WTC11 (cell line): ENCODE measurements at places on chromosomes 16 and 17.

DNA sequence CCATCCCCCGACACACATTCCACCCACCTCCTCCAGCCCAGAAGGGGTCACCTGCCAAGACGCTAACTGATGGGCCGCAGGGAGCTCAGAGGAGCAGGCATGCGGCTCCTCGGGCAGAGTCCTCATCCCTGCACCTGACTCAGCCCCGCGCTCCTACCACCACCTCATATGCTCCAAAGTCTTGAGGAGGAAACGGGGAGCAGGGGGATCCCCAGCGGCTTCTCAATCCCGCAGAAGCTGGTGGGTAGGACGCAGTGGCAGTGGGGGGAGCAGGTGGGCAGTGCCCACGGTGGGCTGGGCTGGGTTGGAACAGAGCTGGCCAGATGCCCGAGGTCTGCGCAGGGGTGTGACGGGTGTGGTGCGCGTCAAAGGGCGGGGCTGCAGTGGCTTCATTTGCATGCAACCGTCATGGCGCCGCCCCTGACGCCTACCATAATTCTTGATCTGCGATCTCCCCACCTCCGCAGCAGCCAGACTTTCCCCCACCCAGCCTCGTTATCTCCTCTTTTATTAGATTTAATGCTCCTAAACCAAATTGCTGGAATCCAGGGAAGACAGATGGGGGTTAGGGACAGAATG lies 39.0 kb upstream of the EMP2 start:
- peak; percentile 46 for DNase-seq
- H3K36me3 ChIP-seq: no peaks in the 10 kb centered on the region
- peaks cover 11% of the 10 kb centered on the region for H3K27me3 ChIP-seq

DNA sequence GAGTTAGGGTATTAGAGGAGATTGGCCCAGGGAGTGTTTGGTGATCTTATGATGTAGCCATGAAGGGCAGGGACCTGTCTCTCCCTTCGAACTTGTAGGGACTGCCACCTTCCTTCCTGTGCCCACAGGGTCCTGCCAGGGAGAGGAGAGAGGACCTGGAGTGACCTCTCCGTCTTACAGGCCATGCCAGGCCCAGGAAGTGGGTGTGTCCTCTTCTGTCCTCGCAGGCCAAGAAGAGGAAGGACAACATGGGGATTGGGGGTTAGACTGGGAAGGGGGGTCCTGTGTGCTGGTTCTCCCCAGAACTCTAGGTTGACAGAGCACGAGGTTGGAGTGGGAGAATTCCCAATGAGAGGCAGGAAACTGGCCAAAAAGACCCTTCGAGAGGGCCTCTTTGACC lies 43.4 kb upstream of the TAC4 start:
- peaks cover 23% of the 10 kb centered on the region for H3K4me1 ChIP-seq
- H3K27ac ChIP-seq: no peak overlapping the region
- DNase-seq: no peak
- peaks cover 59% of the 10 kb centered on the region for H3K27me3 ChIP-seq
- peak overlapping the region; percentile 60 for H3K4me3 ChIP-seq

GRCh38 chr17:58808609-58809563 lies 53.2 kb downstream of the PPM1E start:
- no peak for DNase-seq
- no peaks in the 10 kb centered on the region for H3K36me3 ChIP-seq
- no peak overlapping the region for H3K4me3 ChIP-seq
- no peak overlapping the region for H3K27ac ChIP-seq

GRCh38 chr17:41894791-41895331 lies 23.9 kb downstream of the ACLY start:
- H3K36me3 ChIP-seq: peaks cover 78% of the 10 kb centered on the region
- H3K27me3 ChIP-seq: no peaks in the 10 kb centered on the region; the same call in 1 of the 2 replicates
- H3K4me3 ChIP-seq: no peak overlapping the region
- H3K27ac ChIP-seq: no peak overlapping the region
- H3K4me1 ChIP-seq: no peaks in the 10 kb centered on the region

- no peak overlapping the region for H3K27ac ChIP-seq
- H3K4me1 ChIP-seq: no peaks in the 10 kb centered on the region
- H3K27me3 ChIP-seq: no peaks in the 10 kb centered on the region
- no peaks in the 10 kb centered on the region for H3K36me3 ChIP-seq
Measured at GRCh38 chr16:61471737-61472136, 564.5 kb downstream of the CDH8 start.

GRCh38 chr16:15777533-15778203 lies 79.2 kb downstream of the MYH11 start:
- no peak overlapping the region for H3K27ac ChIP-seq
- peak; percentile 58 for DNase-seq
- no peaks in the 10 kb centered on the region for H3K36me3 ChIP-seq
- H3K4me1 ChIP-seq: peaks cover 3% of the 10 kb centered on the region; the same call in 1 of the 2 replicates

DNA sequence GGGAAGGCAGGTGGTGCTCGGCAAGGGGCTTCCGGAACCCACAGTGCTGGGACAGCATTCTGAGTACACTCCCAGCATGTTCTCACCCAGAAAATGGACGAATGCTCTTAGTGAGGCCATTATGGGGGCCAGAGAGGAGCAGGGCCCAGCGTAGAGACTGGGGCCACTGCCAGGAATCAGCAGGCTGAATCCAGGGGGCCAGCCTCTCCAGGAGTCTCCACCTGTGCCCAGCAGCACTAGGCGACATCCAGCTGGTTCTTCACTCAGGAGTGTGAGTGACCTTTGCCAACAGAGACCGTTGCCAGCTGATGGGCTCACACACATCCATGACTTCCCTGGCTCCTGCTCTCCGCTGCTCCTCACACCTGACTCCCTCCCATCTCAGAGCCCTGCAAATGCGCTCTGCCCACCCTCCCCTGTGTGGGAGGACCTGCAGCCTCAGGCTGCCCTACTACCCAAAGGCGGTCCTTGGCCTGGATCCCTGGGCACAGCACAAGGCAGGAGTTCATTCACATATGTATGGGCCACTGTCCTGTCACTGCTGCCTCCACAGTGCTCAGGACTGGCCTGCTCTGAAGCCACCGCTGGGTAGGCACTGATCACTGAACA lies 5.1 kb downstream of the RHBDF1 start:
- no peak for DNase-seq
- H3K27me3 ChIP-seq: no peaks in the 10 kb centered on the region
- no peak overlapping the region for H3K4me3 ChIP-seq
- H3K36me3 ChIP-seq: peaks cover 6% of the 10 kb centered on the region

DNA sequence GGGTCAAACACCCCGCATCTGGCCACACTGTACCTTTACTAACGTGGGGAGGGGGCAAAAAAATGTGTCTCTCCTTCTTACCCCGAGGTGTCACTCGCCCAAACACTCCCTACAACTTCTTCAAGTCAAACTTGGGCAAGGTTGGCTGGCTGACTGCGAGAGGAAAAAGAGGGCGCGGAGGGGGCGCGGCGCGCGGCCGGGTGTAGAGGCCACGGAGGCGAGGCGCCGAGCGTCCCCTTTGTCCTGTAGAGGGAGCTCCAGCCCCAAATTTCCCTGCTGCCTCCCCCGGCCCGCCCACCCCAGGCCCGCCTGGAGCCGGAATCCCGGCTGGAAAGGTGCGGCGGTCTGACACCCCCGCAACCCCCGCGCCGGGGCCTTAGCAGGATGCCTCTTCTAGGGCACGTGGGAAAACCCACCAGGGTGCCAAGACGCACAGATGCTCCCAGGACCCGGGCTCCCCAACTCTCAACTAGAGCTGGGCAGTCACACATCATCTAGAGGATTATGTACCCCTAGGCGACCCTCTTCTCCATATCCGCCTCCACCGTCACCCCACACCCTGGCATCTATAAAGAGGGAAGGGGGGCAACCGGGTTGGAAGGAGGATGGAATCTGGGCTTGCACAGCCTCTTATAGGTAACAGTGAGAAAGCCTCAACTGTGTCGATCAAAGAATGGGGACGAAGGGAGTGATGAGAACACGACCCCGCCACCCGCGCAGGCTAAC lies 4.2 kb downstream of the IRX3 start:
- H3K36me3 ChIP-seq: no peaks in the 10 kb centered on the region
- H3K27ac ChIP-seq: no peak overlapping the region

DNA sequence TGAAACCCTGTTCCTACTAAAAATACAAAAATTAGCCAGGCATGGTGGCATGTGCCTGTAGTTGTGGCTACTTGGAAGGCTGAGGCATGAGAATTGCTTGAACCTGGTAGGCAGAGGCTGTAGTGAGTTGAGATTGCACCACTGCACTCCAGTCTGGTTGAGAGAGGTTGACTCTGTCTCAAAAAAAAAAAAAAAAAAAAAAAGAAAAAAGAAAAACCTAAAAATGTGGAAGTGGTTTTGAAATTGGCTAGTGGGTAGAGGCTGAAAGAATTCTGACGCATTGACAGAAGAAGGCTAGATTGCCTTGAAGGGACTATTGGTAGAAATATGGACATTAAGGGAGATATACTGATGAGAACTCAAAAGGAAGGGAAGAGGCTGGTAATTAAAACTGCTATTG lies 33.6 kb upstream of the CPPED1 start:
- no peak overlapping the region for H3K4me3 ChIP-seq
- DNase-seq: no peak
- H3K36me3 ChIP-seq: no peaks in the 10 kb centered on the region; the same call in 1 of the 2 replicates
- H3K27ac ChIP-seq: no peak overlapping the region

DNA sequence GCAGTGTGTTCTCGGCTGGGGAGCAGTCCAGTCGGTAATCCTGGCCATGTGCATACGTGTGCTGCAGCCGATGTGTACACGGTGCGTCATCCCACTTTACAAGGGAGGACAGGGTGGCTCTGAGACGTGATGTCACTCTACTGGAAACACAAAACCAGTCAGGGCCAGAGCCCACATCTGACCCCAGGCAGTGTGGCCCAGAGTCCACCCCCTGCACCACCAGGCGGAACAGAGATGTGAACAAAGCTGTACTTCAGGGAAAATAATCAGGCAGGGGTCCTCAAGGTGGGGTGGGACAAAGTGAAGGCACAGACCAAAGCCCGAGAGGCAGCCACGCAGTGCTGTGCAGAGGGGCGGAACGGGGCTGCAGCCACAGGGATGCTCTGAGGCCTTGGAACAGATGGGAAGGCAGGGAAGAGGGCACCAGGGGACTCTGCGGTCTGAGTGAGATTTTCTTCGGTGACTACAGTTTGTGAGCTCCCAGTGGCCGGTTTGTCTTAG lies 181.5 kb downstream of the ZNF423 start:
- no peak for DNase-seq
- peaks cover 4% of the 10 kb centered on the region; the same call in 1 of the 2 replicates for H3K4me1 ChIP-seq
- H3K36me3 ChIP-seq: peaks cover 8% of the 10 kb centered on the region; the same call in 1 of the 2 replicates
- no peak overlapping the region for H3K4me3 ChIP-seq
- peak overlapping the region; percentile 69; the same call in 1 of the 2 replicates for H3K27ac ChIP-seq

DNA sequence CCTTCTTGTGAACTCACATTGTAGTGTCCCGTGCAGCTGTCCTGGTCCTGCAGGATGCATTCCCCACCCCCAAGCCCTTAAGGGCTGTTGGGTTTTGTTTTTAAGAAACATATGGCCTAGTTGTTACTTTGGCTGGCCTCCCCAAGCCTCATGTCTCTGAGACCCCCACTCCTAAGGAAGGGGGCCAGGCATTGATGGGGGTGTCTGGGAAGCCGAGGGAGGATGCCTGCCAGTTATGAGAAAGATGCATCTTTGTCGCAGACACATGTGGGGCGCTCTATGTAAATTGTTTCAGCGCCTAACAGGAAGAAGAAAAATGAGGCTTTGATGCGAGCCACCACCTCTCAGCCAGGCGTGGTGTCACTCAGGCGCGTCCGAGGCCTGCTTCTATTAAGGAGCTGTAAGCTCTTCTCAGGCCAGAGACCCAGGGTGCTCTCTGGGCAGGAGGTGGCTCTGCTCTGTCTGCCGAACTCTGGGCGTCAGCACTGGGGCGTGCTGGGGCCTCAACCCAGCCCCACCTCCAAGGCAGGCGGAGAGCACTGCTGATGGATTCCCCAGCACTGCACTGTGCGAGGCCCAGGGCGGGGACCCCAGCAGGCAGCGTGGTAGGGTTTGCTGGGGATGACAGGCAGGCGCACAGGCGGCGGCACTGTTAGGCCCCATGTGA lies 70.6 kb downstream of the SREBF1 start:
- H3K27me3 ChIP-seq: no peaks in the 10 kb centered on the region; the same call in none of the 2 replicates
- DNase-seq: no peak
- no peaks in the 10 kb centered on the region for H3K36me3 ChIP-seq
- peaks cover 23% of the 10 kb centered on the region for H3K4me1 ChIP-seq
- 0 out of 2 replicates have a peak overlapping the region, but pooled peaks have one; percentile 45 for H3K27ac ChIP-seq
- H3K4me3 ChIP-seq: no peak overlapping the region

DNA sequence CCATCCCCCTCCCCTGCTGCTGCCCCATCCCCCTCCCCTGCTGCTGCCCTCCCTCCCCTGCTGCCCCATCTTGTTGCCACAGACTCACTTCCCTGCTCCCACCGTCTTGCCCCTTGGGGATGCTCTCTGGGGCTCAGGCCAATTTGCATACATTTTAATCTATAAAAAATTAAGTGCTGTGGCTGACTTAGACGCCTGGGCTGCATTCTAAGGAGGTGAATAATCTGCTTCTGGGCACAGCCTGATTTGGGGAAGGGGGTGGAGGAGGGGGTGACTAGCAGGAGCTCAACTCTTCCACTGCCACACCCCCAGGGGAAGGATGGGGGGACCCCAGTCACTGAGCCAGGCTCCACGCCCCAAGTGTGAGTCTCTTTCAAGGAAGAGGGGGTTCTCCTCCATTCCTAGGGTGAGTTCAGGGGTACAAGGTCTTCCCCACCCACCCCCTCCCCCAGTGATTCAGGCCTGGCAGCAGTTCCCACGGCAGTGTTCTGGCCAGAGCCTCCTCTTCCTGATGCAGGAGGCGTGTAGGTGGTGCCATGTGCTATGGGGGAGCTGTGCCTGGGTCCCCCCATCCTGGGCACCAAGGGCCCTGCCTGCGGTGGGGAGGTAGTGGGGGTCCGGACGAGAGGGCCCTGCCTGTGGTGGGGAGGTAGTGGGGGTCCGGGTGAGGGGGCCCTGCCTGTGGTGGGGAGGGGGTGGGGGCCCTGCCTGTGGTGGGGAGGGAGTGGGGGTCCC lies 5.0 kb downstream of the DPH1 start:
- H3K36me3 ChIP-seq: no peaks in the 10 kb centered on the region
- no peak overlapping the region for H3K4me3 ChIP-seq
- no peaks in the 10 kb centered on the region for H3K27me3 ChIP-seq
- peaks cover 4% of the 10 kb centered on the region for H3K4me1 ChIP-seq
- H3K27ac ChIP-seq: no peak overlapping the region

- H3K4me3 ChIP-seq: no peak overlapping the region
- peak overlapping the region; percentile 63; the same call in 1 of the 2 replicates for H3K27ac ChIP-seq
- H3K36me3 ChIP-seq: peaks cover 11% of the 10 kb centered on the region
- peaks cover 5% of the 10 kb centered on the region for H3K4me1 ChIP-seq
Measured at GRCh38 chr17:1039511-1040215, 42.7 kb downstream of the TIMM22 start.

DNA sequence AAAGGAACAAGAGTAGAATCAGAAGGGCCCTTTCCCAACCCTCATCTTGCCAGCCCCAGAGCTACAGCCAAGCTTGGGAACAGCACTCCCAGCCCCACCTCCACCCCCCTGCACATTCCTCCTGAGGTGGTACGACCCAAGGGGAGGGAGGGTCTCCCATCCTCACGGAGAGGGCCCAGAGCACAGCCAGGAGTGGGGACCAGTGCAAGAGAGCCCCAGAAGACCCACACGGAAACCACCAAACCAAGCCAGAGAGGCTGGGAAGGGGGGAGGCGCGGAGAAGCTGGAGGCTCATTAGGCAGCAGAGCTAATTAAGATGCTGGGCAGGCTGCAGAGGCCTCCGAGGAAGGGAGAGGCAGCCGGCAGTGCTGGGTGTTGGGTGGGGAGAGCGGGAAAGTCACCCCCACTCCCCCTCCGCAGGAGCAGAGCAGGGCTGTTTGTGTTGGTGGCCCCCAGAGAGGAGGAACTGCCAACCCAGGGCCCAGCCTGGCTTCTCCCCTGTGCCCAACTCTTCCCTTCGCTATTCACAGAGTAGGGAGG lies 2.4 kb downstream of the CACNB1 start:
- H3K4me1 ChIP-seq: peaks cover 42% of the 10 kb centered on the region
- peak; percentile 60 for DNase-seq
- H3K27me3 ChIP-seq: no peaks in the 10 kb centered on the region; the same call in 1 of the 2 replicates
- H3K36me3 ChIP-seq: peaks cover 22% of the 10 kb centered on the region
- 0 out of 2 replicates have a peak overlapping the region, but pooled peaks have one; percentile 49 for H3K27ac ChIP-seq
